ENCODE measurements at places on chromosomes 6 and 20.
A peak's percentile ranks its signal among the peaks of the same experiment; 100 is the strongest.

DNA sequence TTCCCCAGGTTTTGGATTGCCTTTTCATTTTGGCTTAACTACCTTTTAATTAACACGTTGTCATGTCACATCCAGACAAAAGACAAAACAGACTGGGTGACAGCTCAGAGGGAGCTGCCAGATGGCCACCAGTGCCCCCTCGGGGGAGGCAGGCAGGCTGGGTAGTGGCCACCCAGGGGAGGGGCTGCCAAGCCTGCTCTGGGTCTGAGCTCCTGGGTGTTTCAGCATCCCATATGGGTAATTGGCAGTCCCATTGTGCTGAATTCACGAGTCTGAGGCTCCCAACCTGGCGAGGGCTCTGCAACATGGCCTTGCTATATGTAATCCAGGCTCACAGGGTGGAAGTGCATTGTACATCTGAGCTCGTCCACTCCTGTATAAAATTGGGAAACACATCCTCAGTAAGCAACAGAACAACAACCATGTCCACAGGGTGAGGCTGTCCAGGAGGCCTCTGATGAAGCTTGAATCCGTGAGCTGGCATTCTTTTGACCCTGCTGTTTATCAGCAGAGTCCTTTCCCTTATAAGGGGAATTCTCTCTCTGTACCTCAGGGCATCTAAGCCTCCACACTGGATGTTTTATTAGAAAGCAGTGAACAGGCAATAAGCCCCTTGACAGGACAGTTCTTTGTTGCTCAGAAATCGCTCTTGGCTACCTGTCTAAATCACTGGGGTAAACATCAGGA lies 111.7 kb upstream of the SLC22A23 start:
- no peak for DNase-seq

DNA sequence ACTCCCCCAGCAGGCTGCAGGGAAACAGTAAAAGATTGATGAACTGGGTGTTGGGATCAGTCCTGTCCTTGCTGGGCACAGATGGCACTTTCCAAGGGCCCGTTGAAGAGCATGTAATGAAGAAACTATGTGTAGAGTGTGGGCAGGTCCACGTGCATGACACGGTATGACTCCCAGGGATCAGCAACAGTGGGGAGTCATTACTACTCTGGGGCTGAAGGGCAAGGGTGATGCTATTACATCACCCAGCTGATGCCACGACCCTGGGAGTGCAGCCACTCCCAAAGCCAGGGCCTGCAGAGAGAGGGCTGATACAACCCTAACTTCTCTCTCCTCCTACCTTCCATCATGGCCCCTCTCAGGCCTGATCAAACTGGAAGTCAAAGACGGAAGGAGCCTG lies 20.1 kb downstream of the KCNK17 start:
- no peak for DNase-seq

DNA sequence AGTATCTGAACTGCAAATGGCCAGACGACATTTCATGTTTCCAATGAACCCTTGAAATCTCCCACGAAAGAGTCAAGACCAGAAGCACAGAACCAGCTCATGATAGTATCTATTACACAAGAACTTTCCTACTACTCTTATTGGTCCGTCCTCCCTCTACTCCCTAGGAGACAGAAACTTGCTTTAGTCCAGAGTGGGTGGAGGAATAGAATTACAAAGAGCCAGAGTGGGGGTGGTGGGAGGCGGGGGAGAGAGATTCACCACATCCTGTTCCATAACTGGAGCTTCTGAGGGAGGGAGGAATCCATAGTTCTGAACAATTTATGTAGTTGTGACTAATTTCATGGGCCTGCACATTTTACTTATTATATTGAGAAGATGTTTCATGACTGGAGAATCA lies 18.5 kb upstream of the WFDC10A start:
- peak; percentile 74 for DNase-seq

GRCh38 chr20:54093423-54094267 lies 23.3 kb upstream of the BCAS1 start:
- no peak for DNase-seq

Measured in activated CD4-positive, alpha-beta T cell treated with anti-CD3 and anti-CD28 coated beads, Interleukin-2, amount 50 U/mL, for 48 hours (primary cell).